ENCODE measurements at places on chromosomes 7 and 10. TPM values are rescaled to one million over a fixed set of nuclear protein-coding genes. Genes with fewer than 3 reads are reported as not detected.

The CPA5 gene
- total RNA-seq = 1.7 TPM

DNA sequence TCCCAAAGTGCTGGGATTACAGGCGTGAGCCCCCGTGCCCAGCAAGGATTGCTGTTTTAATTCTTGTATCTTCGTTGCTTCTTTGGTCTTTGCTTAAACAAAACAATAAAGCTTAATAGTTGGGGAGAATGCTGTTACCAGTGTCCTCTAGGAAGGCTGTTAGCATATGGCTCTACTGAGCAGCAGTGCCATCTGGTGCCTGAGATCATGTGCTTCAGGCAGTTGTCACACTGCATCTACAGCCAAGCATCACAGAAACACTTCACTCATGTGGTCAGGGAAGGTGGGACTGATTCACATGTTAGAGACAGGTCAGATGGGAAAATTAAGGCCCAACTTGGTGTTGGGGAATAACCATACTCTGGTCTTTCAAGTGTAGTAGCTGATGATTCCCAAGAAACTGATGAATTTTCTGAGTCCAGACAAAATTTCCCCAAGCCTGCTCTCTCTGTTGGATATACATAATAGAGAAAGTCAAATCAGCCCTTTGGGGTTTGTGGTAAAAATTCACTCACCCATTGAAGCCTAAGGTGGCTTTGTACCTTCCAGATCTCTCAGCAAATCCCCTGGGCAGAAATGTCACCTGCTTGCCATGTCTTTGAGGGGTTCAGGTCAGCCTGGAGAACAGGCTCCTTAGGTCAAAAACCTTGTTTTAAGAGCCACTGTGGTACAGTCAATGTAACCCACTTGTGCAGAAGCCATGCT, 28.4 kb downstream of the UBE2D4 start:
- DNase-seq = no peak

DNA sequence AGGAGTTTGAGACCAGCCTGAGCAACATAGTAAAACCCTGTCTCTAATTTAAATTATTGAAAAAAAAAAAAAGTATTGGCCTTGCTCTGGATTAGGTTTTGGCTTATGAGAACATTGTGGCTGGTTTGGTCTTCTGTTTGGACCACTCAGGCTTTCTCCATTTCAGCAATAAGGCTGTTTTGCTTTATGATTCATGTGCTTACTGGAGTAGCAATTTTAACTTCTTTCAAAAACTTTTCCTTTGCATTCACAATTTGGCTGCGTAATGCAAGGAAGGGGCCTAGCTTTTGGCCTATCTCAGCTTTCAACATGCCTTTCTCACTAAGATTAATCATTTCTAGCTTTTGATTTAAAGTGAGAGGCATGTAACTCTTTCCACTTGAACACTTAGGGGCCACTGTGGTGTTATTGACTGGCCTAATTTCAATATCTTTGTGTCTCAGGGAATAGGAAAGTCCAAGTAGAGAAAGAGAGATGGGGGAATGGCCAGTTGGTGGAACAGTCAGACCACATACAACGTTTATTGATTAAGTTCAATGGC, 38.0 kb upstream of the SRPK2 start:
- DNase-seq = no peak

- no peak for DNase-seq
Measured at GRCh38 chr7:22400936-22401553, 44.1 kb upstream of the RAPGEF5 start.

- no peak for DNase-seq
Measured at GRCh38 chr7:131586259-131586658, 29.8 kb upstream of the PODXL start.

- DNase-seq = no peak
Measured at GRCh38 chr10:113999531-113999930, 44.1 kb upstream of the ADRB1 start.

DNA sequence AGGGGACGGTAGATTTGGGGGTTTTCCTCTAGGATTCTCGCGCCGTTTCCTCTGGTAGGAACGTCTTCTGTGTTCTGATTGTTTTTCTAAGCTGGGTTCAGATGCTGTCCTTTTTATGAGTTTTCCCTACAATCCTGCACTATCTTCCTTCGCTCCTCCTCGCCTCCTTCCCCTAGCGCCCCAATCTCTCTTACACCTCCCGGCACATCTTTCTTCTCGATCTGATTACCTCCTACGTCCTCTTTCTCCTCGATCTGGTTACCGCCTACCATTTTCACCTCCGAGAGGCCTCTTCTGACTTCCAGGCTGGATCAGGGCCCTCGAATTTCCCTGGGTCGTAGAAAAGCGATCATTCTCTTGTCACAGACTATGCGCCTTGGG, 413 bp downstream of the BUD31 start:
- DNase-seq = no peak

The ZNF438 gene
- 27.9 TPM for total RNA-seq

GRCh38 chr10:4847561-4848355, 21.8 kb downstream of the AKR1E2 start:
- no peak for DNase-seq

DNA sequence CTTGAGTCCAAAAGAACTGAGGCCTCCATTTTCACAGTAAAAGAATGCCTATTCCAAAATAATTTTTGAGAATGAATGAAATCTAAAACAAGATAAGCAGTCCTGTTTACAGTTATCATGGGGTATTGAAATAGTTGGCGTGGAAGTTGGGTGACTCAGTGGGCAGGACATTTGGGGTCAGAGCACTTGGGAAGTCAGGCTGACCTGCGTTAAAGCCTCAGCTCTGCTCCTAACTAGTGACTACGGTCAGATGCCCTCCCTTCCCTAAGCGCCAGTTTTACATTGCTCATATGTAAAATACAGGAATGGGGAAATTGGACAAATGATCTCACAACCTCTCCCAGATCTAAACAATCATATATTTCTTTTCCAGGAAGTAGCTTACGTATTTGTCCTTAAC, 2.3 kb upstream of the PAPSS2 start:
- DNase-seq = no peak

DNA sequence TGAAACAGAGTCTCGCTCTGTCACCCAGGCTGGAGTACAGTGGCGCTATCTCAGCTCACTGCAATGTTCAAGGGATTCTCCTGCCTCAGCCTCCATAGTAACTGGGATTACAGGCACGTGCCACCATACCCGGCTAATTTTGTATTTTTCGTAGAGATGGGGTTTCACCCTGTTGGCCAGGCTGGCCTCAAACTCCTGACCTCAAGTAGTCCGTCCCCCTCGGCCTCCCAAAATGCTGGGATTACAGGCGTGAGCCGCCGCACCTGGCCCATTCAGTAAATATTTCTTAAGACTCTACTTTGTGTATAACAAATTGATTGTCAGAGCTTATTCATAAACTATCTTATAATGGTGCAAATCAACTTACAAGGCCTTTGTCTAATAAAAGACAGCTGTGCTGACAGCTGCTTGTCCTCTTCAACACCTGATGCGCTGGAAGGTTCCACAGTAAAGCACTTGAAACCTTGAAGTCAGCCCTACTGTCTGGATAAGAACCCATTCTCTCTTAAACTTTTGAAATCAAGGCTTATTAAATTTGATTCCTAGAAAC, 14.7 kb downstream of the ECHDC3 start:
- DNase-seq = no peak

The RADIL gene
- 3.7 TPM for total RNA-seq

DNA sequence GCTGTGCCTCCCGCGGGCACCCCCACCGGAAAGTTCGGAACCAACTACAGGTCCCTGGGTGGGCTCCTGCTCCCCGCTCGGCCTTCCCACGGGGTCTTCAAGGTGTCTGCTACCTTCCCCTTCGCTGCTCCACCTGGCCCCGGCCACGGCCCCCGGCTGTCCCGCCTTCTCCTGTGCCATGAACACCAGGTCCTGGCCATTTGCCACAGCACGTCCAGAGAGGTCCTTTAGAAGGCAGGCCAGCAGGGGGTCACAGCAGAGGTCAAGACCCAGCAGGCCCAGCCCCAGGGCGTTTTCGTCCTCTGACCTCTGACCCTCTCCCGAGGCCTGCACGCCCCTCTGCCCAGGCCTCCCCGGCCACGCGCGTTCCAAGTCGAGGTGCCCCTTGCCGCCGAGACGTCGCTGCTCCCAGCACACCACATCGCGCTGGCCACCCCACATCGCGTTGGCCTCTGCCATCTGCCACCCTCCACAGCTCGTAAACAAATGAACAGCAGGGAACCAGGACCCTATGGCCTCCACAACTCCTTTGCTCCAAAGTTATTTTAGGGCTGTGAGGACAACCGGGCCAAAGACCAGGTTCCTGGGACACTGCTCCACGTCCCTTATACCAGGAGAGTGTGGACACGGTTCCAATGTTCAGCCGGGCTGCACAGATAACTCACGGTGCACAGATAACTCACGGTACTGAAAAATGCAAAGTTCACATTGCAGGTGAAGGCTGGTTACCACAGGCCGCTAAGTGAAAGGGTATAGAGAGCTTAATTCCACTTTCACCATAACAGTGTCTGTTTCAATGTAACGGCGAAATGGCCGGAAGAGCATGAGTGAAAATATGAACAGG, 74.3 kb downstream of the CFAP46 start:
- DNase-seq = peak; percentile 42

The NYAP1 gene
- total RNA-seq = 0.08 TPM

DNA sequence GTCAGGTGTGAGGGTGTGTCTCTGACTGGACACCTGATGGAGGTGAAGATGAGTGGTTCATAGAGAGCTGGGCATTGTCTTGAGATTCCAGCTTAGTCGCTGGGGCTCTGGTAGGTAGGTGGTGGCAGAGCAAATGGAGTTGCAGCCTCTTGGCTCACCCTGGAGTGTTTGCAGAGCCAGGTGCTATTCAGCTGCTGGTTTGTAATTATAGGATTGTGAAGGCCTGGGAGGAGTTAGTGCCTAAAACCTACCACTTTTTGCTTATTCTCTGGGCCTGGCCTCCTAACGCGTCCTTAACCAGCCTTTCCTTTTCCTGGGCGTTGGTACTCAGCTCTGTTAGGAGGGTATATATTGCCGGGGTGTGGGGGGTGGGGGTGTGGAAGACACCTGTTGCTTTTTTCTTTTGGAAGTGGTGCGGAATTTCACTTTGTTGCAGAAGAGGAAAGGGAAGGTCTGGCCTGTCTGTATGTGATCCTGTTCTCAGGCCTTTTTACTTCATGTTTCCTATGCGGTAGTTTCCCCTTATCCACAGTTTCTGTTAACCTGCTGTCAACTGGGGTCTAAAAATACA, 3.2 kb downstream of the PPRC1 start:
- no peak for DNase-seq

- no peak for DNase-seq
Measured at GRCh38 chr10:126372396-126372795, 15.9 kb downstream of the ADAM12 start.

GRCh38 chr7:134427896-134428295, 31.0 kb downstream of the AKR1B1 start:
- DNase-seq = no peak

- DNase-seq = no peak
Measured at GRCh38 chr10:58414270-58415041, 29.2 kb downstream of the TFAM start.

The PRPS1L1 gene
- total RNA-seq = not detected

DNA sequence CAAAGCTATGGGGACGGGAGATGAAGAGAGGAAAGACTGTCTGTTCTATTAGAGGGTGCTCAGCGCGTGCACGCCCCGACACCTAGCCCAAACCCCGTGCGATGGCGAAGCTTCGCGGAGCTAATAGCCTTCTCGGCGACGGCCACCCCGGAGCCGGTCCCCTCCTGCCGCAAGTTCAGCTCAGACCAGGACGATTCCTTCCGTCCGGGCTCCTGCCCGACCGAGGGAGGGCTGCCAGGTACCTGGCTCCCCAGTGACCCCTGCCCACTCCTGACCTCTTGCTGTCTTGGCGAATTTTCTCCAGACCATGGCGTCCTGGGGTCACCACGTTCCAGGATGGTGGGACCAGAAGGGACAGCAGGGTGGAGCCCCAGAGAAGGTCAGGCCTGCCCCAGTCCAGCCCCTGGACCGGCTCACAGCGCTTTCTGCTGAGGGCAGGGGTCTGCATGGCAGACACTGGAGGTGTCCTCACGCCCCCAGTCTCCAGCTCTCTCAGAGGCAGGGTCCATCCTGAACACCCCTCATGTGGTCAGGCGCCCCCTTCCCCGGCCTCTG, 36.7 kb downstream of the UNCX start:
- DNase-seq = no peak

- no peak for DNase-seq
Measured at GRCh38 chr10:71281646-71282322, 37.3 kb upstream of the SLC29A3 start.

DNA sequence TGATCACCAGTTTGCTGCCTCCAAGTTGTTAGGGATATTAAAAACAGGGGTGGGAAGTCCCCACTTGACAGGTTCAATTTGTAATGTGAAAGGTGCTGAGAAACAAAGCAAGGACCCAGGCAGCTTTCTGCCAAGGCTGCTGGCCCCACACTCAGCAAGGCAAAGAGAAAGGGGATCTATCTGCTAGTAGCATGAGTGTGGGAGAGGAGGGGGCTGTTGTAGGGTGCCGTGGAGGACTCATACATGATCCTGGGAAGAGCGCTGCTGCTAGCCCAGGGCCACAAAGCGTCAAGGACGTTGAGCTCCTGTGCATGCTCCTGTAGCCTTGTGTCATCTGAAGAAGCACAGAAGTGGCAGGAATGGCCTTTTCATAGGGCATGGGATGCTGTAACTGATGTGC, 96.5 kb upstream of the INSYN2A start:
- no peak for DNase-seq

GRCh38 chr10:89242345-89242684, 9.3 kb downstream of the LIPA start:
- DNase-seq = no peak

GRCh38 chr7:84412161-84412969, 217.8 kb upstream of the SEMA3A start:
- no peak for DNase-seq

DNA sequence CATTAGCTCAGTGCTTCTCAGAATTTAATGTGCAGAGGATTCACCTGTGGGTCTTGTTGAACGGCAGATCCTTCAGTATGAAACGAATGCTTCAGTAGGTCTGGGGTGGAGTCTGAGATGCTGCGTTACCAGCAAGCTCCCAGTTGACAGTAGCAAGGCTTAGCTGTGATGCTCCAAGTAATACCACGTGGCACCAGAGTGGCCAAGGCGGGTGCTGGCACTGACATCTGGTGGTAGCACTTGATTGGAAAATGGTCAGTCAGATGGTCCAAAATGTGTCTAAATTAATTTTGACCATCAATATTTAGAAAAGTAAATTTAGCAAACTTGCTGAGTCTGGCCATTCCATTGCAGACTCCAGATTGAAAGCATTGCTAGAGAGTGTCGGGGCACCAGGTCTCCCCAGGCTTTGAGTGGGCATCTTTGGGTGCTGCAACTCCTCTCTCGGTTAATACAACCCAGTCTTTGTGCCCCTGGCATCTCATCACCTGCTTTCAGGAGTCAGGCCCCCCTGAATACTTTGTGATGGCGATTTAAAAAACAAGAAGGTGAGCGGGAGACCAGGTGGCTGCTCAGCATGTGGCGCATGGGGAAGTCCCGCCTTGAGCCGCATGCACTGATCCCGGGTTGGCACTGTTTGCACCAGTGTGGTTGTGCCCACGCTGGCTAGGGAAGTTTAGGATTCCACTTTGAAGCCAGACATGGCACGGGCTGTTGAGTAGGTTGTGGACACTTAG, 130.1 kb downstream of the NT5C2 start:
- DNase-seq = no peak

DNA sequence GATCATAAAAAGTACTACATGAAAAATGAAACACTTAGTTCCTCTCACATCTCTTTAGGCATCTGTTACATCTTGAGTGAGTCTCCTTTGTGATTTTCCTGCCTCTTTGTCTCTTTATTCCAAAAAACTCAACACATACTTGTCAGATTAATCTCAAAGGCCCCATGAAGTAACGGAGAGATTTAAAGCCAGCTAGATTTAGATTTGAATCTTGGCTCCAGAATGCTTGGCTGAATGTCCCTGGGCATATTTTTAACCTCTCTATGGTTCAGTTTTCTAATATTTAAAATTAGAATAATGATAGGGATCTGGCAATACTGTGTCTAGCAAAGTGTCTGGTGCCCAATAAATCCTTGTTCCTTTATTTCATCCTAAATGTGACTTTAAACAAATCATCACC, 140.0 kb downstream of the DGKB start:
- DNase-seq = no peak

The TEX47 gene
- total RNA-seq = not detected

All from psoas muscle (tissue), 8 donors.